Left renal cortex interstitium (tissue), 4 donors: ENCODE measurements at places on chromosomes 13 and 19. TPM values are rescaled to one million over a fixed set of nuclear protein-coding genes. Genes with fewer than 3 reads are reported as not detected.

The HIF3A gene
- 76.0 TPM for polyA plus RNA-seq

The ZNF20 gene
- polyA plus RNA-seq = 9.9 TPM

The GJB6 gene
- polyA plus RNA-seq = 3.0 TPM

The RXFP2 gene
- polyA plus RNA-seq = 0.81 TPM

The IRGC gene
- polyA plus RNA-seq = not detected

The LGALS7B gene
- 0.95 TPM for polyA plus RNA-seq

The FUT6 gene
- polyA plus RNA-seq = 8.6 TPM

The DKKL1 gene
- 6.4 TPM for polyA plus RNA-seq

DNA sequence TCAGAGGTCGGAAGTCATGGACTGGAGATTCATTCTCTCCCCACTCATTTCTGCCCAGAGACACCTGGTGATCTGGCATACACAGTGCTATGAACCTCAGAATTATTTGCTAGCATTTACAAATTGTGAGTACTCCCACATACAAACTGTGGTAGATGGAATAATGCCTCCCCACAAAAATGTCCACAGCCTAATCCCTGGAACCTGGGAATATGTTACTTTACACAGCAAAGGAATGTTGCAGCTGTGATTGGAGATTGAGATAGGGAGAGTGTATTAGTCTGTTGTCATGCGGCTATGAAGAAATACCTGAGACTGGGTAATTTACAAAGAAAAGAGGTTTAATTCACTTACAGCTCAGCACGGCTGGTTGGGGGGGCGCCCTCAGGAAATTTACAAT, 3.1 kb upstream of the UQCRFS1 start:
- DNase-seq = no peak

- no peak for DNase-seq
Observed at GRCh38 chr13:100115693-100116254, 26.9 kb downstream of the PCCA start.

GRCh38 chr13:75715601-75716523, 79.7 kb downstream of the LMO7 start:
- no peak for DNase-seq

DNA sequence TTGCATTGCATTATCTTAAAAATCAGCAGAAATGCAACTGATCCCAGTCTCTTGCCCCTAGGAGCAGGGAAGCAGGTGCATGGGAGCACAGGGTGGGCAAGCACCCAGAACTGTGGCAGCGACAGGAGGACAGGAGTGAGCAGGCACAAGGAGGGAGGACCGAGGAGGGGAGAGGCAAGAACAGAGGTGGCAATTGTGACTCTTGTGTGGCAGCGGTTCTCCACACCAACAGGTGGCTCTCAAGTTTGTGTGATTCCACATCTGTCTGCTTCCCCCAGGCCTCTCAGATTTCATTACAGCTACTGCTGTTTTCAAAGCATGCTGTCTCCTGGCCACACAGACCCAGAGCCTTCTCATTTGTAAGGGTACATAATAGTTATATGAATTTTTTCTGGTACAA, 108.5 kb downstream of the STK24 start:
- DNase-seq = no peak

DNA sequence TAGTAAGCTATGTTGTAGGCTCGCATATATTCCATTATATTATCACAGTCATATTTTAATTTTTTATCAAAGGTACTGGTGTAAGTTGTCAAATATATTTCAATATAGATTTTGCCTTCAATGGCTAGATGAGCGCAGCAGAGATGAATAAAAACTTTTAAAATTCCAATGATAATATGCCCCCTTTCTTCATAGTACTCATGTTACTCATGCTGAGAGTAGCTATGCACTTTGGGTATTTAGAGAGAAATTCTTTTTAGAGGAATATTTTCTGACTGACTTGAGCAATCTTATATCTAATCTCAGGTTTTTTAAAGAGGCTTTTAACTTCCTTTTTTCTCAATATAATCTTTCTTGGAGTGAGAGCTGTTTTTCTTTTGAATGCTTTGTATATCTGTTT, 11.4 kb downstream of the ZNF254 start:
- DNase-seq = no peak

- DNase-seq = no peak
Observed at GRCh38 chr13:113122550-113123225, at the start of gene F10. F10 (plus strand) TSS chr13:113122799; CDS start chr13:113122856, 57 bp downstream.

DNA sequence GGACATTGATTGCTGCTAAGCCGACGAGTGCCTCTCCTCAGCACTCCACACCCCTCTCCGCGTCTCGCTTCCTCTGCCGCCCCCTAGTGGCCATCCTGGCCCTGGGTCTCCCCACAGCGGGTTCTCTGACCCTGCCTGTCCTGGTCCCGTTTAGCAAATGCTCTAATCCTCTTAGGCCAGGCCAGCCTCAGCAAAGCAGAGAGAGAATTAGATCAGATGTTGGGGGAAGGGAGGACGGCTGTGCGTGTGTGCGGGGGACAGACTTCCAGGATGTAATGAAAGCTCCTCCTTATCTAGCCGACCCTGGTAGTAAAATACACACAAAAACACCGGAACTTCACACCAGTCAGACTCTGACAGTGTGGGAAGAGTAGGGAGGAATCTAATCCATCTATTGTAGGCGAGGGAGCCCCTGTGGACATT, 4.5 kb downstream of the TPRX2 start:
- DNase-seq = peak; percentile 70

GRCh38 chr19:7628589-7629311, 595 bp downstream of the XAB2 start:
- no peak for DNase-seq

DNA sequence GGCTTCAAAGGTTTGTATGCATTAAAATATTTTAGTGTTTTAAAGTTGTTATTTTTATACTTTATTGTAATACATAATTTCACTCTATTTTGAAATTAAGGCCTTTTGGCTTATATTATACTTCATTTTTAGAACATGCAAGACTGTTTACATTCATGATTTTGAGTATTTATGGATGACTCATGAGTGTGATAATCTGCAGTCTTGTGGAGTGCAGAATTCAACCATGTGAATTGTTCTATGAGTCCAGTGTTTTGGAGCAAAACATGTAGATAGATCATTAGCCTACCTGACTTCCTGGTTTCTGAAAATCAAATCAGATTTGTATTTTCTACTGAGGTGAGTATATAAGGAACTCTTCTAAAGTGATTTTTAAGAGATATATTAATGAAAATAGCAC, 241.8 kb downstream of the PCCA start:
- no peak for DNase-seq

- no peak for DNase-seq
Observed at GRCh38 chr13:92255526-92255925, 857.1 kb downstream of the GPC5 start.

DNA sequence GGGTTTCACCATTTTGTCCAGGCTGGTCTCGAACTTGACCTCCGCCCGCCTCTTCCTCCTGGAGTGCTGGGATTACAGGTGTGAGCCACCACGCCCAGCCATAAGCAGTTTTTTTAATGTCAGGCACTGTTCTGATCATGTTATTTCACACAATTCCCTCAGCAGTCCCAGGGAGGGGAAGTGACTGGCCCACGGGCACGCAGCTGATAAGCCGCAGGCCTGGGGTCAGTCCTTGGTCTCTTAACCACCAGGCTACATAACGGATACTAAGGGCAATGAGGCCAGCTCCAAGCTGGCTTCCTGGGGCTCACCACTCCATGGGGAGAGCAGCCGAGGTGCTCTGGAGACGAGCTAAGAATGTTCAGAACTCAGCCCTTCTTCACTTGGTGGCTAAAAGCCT, 13.5 kb downstream of the BRSK1 start:
- DNase-seq = no peak

- no peak for DNase-seq
Observed at GRCh38 chr13:102580552-102581169, 16.1 kb upstream of the TPP2 start.

GRCh38 chr13:51523082-51523518, 61.2 kb upstream of the WDFY2 start:
- DNase-seq = no peak

DNA sequence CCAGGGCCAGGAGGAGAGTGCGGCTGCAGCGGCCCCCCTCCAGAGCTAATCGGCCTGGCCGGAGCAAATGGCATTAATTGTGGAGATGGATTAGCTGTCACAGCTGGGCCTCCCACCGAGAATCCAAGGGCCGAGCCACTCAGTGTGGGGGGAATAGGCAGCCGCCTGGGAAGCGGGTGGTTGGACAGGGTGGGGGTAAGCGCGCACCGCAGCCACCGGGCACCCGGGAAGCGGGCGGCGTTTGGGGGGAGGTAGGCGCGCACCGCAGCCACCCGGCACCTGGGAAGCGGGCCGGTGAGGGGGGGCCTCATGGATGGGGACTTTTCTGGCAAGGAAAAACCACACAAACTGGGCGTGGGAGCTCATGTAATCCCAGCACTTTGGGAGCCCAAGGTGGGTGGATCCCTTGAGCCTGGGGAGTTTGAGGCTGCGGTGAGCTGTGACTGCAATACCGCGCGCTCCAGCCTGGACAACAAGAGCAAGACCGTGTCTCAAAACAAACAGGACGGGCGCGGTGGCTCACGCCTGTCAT, 9.7 kb downstream of the R3HDM4 start:
- no peak for DNase-seq

- DNase-seq = no peak
Observed at GRCh38 chr13:83829810-83830209, 52.5 kb downstream of the SLITRK1 start.

GRCh38 chr13:40440990-40441820, 225.2 kb downstream of the FOXO1 start:
- DNase-seq = no peak

GRCh38 chr13:31848621-31849020, 109.3 kb downstream of the RXFP2 start:
- no peak for DNase-seq

GRCh38 chr13:65036999-65037398, 2193.1 kb downstream of the PCDH9 start:
- DNase-seq = no peak

- DNase-seq = no peak
Observed at GRCh38 chr13:21238267-21238666, 61.8 kb downstream of the MRPL57 start.

DNA sequence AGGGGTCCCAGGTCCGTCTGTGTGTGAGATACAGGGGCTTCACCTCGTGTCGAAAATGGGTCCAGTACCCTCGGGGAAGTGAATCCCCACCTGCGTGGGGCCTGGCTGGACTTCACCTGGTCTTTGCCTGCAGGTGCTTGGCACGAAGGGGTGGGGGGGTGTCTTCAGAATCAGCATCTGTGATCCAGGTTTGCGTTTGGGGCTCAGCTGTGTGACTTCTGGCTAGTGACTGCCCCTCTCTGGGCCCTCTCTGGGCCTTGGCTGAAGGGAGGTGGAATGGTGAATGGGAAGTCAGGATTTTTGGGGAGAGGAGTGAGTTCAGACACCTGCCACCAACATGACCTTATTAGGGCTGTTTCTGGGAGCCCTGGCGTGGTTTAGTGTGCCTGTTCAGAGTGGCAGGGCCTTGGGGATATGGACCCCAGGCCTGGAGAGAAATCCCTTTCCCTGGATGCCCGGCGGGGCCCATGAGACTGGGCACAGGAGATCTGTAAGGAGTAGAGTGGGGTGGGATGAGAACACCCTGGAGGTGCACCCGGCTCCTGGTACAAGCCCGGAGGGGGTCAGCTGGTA, 2.7 kb downstream of the CELF5 start:
- no peak for DNase-seq

DNA sequence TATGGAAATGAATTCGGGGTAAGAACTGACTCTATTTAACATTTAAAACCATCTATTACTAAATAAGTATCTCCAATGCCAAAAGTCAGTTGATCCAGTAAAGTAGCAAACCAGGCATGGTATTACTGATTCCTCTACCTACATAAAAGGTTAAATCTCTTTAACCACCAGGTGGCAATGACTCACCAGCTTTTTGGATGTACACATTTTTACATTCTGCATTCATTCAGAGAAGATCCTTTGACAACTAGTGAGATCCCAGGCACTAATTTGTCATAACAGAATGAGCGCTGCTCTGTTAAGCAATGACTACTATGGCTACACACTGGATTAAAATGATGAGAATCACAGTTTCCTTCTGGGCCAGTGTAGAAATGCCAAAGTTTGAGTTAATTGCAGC, 329.8 kb upstream of the GPC6 start:
- peak; percentile 5 for DNase-seq

- no peak for DNase-seq
Observed at GRCh38 chr13:29535663-29536655, 59.5 kb downstream of the SLC7A1 start.

- DNase-seq = no peak
Observed at GRCh38 chr19:33798681-33799111, 2.0 kb downstream of the KCTD15 start.

DNA sequence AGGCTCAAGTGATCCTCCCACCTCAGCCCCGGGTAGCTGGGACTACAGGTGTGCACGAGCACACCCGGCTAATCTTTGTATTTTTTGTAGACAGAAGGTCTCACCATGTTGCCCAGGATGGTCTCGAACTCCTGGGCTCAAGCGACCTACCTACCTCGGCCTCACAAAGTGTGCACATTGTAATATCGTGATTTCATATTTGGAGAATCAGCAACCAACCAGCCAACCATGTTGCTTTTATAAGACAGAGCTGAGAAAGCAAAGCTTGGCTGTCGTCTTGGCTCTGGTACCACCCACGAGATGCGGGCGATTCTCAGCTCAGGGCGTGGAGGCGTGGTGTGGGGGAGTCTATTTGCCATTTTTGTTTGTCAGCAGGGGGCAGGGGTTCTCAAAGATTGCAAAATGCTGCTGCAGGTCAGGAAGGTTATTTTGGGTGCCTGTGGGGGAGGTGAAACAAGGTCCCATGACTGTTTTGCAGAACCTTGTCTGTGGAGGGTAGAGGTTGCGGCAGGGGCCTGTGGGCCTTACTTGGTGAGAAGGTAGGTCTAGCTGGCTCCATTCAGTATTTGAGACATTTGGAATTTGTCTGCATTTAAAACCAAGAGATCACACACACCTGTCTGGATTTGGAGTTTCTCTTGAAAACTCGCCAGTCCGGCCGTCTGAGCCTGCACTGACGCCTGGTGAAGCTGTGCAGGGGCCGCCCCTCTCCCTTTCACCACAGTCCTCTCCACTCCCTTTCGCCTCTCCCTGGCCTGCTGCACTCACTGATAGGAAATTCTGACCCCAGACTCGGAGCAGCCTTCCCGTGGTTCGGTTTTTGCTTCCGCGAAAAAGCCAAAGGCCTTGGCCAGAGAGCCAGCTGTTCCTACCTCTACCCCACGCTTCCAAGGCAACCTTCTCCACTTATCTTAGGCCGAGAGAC, 15.4 kb downstream of the TNFAIP8L1 start:
- DNase-seq = no peak

GRCh38 chr13:41609828-41610227, 152.5 kb downstream of the RGCC start:
- no peak for DNase-seq

DNA sequence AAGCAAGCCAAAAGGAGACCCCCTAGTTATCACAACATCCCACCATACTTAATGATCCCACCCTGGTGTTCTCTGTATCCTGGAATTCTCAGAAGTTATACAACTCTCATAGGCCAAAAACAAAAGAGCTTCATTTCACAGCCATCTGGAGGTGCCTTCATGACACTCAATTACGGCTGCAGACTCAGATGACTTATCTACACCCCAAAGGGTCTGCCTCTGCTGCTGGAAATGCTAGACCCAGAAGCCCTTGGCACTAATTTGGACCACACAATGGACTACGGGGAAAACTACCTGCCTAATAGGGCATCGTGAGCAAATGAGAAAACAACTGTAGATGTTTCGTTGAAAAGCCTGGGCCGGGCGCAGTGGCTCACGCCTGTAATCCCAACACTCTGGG, 40.2 kb downstream of the BRD4 start:
- DNase-seq = no peak

- no peak for DNase-seq
Observed at GRCh38 chr19:1354970-1355567, 28.6 kb upstream of the NDUFS7 start.

GRCh38 chr19:18795540-18795939, 4.4 kb upstream of the COMP start:
- no peak for DNase-seq
